HTR-8/SVneo (cell line): ENCODE measurements at places on chromosomes 1 and 21.

DNA sequence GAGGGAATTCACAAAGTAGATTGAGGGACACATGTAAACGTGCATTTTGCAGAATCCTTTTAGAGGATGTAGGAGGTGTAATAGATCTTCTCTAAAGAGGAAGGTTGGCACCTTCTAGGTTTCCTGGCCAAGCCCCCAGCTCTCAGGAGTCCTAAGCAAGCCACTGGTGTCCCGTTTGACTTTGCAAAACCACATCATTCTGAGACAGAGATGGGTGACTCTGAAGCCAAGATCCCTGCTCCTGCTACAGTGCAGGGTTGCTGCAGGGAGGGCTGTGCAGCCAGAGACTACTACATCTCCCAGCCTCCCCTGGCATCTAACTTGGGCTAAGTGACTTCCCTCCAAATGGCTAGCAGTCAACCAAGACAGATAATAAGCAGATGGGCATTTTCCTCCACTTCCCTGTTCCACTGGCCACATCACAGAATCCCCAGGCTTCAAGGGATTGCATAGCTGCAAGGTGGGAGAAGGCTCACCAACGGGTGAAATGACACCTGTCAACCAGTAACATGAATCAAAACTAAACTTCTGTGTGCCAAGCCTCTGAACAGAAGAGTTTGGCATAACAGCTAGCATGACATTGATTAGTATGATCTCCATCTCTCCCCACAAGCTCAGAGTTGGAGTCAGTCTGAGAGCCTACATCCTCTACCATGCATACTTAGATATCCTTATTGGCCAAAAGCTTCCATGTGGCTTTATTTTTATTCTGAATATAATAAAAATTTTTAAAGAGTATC, 129.6 kb upstream of the COA6 start:
- DNase-seq: no peak

DNA sequence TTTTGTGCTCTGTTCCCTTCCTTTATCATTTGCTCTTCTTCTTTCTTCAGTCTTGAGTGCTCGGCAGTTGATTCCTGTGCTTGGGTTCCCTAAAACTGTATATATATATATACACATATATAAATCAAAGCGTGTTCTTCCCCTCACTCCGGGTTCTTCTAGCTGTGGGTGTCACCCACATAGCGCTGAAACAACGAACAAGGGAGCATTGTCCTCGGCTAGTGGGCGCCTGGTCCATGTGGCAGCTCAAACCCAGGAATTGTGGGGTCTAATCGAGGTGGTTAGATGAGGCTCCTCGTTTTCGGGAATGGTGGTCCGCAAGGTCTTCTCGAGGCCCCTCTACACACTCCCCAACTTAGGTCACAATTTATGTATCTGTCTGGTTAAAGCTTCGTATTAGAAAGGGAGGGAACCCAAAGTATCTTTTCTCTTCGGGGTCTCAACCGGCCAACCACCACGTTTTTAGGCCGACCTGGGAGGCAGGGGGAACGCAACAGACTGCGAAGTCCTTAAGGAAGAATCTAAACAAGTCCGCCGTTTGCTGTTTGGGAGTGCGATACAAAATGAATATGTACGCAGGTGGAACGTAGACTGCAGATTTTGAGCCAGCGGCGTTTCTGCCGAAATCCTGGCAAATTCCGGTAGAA, 504 bp upstream of the SDHC start:
- DNase-seq: no peak

GRCh38 chr1:151509350-151510019, 1.7 kb upstream of the CGN start:
- no peak for DNase-seq

- no peak for DNase-seq
Observed at GRCh38 chr1:218728898-218729565, 383.9 kb downstream of the TGFB2 start.

DNA sequence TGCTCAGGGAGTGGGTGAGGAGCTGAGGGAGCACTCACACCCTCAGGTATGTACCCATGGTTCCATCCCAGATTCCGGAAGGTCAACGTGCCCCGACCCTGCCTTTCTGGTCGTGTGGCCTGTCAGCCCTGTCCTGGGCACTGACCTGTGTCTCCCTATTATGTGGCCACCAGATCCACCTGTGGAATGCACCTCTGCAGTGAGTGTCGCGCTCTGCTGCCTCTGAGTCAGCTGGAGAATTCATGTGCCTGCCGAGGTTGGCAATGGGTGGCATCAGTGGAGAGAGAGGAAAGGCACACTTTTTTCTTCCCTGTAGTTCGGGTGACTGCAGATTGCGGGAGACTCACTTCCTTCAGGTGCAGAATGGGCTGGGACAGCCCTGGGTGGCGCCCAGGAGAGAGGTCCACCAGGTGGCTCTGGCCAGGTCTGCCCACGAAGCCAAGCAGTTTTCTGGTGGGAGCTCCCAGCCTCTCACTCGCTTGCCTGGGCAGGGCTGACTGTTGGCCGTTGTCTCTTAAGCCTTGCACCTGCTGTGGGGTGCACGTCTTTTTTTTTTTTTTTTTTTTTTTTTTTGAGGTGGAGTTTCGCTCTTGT, 176.1 kb upstream of the TMEM51 start:
- no peak for DNase-seq
